ENCODE measurements at places on chromosomes 4 and X. TPM values are rescaled to one million over a fixed set of nuclear protein-coding genes. Genes with fewer than 3 reads are reported as not detected.

DNA sequence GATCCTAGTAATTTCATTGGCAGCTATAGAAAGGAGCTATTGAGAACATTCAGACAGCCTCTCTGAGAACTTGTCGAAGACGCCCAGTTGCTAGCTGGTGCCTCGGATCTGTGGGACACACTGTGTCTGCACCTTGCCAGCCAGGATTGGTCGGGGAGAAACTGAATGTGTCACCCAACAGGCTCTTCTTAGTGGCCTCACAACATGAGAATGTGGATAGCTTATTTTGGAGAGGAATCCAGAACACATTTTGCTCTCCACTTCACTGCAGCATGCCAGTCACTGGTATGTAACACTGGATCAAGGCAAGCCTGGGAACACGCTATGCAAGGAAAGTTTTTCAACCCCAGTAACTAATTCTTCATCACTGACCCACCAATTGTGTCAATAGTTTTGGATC, 89.5 kb upstream of the TRPC3 start:
- DNase-seq = no peak

GRCh38 chr4:123553279-123553678, 156.7 kb downstream of the SPRY1 start:
- DNase-seq = no peak

Gene SH3BP2
- total RNA-seq = 128 TPM

DNA sequence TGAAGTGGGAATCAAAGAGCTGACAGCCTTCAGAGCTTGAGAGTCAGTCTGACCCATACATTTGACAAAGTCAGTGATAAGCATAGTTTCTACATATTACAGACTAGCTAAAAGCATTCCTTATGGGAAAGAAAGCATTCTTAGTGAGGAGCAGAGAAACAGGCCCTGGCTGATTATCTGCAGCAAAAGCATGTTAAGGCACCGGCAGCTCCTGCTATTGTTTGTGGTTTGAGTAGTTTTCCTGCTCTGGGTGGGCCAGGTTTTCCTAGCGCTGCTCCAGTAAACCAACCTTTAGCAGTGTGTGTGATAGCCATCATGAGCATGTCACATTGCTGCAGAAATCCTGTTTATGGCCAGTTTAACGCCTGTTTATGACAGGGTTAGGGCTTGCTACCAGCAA, 51.6 kb upstream of the WDR1 start:
- DNase-seq = no peak

- DNase-seq = no peak
Measured at GRCh38 chrX:34909151-34909550, 33.4 kb upstream of the FAM47B start.

GRCh38 chrX:103792916-103793544, 16.4 kb downstream of the PLP1 start:
- no peak for DNase-seq

Gene WFS1
- total RNA-seq = 31.4 TPM

GRCh38 chrX:36445566-36445965, 526.0 kb downstream of the CFAP47 start:
- DNase-seq = no peak

- DNase-seq = no peak
Measured at GRCh38 chrX:45138525-45138924, 62.2 kb downstream of the DIPK2B start.

DNA sequence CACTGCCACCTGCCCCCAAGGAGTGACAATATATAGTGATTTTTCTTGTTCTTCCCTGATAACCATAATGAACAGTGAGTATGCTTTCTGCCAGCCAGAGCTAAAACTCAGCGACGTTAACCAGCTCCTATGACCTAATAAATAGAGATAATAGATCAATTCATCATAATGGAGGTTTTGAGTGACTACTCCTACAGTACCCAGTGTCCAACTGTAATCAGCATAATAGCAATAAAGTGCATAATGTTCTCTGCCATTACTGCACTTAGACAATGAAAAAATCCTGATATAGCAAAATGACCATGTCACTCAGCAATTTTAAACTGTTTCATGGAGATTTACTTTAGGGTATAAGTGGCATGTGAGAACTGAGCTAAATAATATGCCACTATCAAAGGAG, 20.7 kb upstream of the TXLNG start:
- no peak for DNase-seq

DNA sequence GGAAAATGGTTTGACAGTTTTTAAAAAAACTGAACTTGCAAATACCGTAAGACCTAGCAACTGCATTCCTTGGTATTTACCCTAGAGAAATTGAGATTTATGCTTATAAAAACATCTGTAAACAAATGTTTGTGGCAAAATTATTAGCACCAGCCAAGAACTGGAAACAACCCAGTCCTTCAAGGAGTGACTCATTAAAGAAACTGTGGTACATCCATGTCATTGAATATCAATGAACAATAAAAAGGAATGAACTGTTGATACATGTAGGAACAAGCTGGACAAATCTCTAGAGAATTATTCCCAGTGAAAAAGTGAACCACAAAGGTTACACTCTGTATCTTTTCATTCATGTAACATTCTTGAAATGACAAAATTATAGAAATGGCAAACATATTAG, 240.2 kb upstream of the ADAMTS3 start:
- no peak for DNase-seq

Gene HADH
- 31.4 TPM for total RNA-seq

Gene ZC4H2
- 8.7 TPM for total RNA-seq

GRCh38 chr4:184099535-184099966, 118.1 kb downstream of the ENPP6 start:
- peak; percentile 65 for DNase-seq

Gene MTM1
- total RNA-seq = 20.5 TPM

GRCh38 chr4:7759216-7759615, 180.4 kb downstream of the AFAP1 start:
- no peak for DNase-seq

DNA sequence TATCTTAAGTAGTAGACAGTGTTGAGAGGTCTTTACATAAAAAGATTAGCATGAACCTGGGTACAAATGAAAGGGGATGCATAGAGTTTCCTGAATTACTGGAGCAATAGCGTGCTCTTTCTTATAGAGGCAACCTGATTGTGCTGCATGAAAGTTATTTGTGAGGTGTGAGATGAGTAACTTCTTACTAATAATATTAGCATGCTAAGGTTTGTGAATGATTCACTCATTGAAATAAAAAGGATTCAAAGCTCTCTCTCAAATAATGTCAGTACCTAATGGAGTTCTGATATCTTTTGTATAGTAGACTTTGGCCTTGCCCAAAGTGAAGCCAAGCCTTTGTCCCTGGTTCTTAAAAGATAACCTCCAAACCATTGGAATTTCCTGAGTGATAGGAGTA, 131.0 kb upstream of the CXXC4 start:
- DNase-seq = no peak

DNA sequence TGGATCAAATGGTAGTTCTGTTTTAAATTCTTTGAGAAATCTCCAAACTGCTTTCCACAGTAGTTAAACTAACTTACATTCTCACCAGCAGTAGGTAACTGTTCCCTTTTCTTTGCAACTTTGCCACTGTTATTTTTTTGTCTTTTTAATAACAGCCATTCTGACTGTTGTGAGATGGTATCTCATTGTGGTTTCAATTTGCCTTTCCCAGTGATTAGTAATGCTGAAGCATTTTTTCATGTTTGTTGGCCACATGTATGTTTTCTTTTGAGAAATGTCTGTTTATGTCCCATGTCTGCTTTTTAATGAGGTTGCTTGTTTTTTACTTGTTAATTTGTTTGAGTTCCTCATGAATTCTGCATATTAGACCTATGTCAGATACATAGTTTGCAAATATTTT, 198.8 kb downstream of the RAB28 start:
- no peak for DNase-seq

Gene IGSF1
- total RNA-seq = 1.4 TPM

GRCh38 chr4:105632599-105632998, 75.9 kb downstream of the INTS12 start:
- DNase-seq = no peak

DNA sequence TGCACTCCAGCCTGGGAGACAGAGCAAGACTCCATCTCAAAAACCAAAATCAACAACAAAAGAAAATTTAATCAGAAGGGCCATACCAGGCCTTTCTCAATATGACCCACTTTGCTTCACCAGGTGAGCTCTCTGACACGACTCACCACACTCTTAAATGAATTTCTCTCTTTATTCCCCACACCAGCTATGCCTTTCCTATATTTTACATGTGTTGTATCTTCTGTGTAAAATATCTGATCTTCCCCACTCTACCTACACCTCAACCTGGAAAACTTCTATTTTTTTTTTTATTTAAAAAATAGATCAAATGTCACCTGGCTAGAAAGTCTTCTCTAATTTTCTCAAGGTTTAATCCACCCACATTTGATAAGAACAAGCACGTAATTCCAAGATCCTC, 77.6 kb upstream of the SLC39A8 start:
- no peak for DNase-seq

DNA sequence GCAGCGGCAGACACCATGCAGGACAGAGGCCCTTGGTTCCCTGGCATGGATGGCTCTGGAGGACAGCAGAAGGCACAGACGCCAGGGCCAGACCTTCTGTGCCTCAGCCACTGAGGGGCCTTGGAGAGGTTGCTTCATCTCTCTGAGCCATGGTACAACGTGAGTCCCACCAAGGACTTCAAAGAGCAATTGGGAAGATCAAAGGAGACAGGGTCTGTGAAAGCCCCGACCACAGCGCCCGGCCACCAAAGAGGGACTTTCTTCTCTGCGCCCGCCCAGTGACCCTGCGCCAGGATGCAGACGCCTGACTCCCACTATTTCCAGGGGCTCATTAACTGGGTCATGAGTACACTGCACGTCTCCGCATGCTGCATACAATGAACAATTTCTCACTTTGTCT, 174.0 kb downstream of the AFAP1 start:
- DNase-seq = peak; percentile 43

DNA sequence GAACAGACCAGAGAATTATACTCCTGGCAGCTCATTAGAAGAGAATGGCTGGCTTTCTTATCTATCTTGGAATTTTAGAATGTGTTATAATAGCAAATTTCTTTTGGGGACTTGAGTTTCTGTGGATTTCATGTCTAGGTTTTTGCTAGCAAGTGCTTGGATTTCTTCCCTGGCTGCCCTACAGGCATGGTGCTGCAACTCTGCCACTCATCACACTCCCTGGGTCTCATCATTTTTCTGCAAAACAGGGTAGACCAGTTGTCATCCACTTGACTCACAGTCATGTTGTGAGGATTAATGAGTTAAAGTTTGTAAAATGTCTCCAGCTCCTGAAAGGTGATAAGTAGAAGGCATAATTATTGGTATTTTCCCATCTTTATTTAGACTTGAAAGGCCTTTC, 60.7 kb upstream of the LCORL start:
- DNase-seq = no peak

Gene QRFPR
- total RNA-seq = 7.8 TPM

GRCh38 chr4:29046186-29046585, 1674.0 kb upstream of the PCDH7 start:
- DNase-seq = no peak

Gene CXCL8
- total RNA-seq = 4.8 TPM

Gene FAM53A
- total RNA-seq = 2.9 TPM

Gene SSX4B
- total RNA-seq = not detected

- DNase-seq = no peak
Measured at GRCh38 chr4:83112678-83113428, 1.7 kb downstream of the PLAC8 start.

- no peak for DNase-seq
Measured at GRCh38 chr4:101141230-101141629, 206.1 kb downstream of the PPP3CA start.

Gene CD38
- total RNA-seq = 8.9 TPM

Gene AKAP14
- total RNA-seq = not detected

- no peak for DNase-seq
Measured at GRCh38 chrX:1788300-1788911, 173.5 kb downstream of the ASMT start.

DNA sequence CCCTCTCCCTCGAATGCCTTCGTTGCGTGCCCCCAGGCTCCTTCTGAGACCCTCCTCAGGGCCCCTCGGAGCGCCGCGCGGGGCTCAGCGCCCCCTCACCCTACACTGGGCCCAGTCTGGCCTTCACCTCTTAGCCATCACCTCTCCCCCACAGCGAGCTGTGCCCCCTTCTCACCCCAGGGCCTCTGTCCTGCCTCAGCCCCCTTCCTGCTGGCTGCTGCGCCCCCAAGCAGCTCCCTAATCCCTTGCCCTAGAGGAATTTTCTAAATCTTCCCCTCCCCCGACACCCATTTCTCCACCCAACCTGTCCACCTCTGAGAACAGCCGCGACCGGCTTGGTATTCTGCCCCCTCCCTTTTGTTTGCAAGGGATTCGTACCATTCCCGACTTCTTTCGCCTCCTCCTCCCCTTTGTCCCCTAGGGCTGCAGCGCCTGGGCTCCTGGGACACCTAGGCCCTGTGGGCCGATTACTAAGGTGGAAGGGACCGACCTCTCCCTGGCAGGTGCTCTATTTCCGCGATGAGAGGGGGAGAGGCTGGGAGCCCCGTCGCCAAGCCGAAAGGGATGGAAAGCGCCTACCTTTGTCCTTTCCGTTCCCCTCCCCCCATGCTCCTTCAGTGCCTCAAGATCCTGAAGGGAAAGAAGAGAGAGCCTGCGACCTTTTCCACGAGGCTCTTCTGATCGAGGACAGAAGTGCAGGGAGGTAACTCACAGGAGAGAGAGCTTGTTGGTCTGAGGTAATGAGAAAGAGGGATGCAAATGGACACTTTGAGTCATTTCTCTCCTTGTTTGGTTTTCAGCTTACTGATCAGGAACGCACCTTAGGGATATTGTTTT, 10.9 kb downstream of the DLG3 start:
- no peak for DNase-seq

Gene CXorf38
- 19.3 TPM for total RNA-seq

- DNase-seq = peak; percentile 29
Measured at GRCh38 chr4:22897520-22898108, 204.9 kb downstream of the GBA3 start.

Gene GRIA2
- 0.54 TPM for total RNA-seq

- no peak for DNase-seq
Measured at GRCh38 chr4:188399834-188400233, 260.6 kb downstream of the TRIML1 start.
